Fibroblast of pulmonary artery (primary cell): ENCODE measurements at places on chromosomes 6 and 20.
A peak's percentile ranks its signal among the peaks of the same experiment; 100 is the strongest.

DNA sequence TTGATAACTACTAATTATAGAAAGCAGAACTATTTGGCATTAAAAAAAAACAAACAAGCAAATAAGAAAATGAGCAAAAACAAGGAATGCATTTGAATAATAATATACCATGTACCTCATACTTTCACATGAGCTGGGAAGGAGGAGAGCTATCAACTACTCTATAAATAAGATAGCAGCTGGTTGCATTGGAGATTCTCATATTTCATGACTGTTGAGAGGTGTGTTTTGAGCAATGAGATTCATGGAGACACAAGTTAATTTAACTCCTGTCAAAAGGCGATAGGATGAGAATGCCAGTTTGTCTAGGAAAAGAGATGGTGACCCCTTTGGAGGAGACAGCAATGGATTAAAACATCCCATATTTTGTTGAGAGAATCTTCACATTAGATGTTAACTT, 348.8 kb upstream of the SPTLC3 start:
- no peak for DNase-seq

- peak; percentile 44 for DNase-seq
These were observed 18.0 kb downstream of the TUBB2A start for GRCh38 chr6:3139090-3139903.

DNA sequence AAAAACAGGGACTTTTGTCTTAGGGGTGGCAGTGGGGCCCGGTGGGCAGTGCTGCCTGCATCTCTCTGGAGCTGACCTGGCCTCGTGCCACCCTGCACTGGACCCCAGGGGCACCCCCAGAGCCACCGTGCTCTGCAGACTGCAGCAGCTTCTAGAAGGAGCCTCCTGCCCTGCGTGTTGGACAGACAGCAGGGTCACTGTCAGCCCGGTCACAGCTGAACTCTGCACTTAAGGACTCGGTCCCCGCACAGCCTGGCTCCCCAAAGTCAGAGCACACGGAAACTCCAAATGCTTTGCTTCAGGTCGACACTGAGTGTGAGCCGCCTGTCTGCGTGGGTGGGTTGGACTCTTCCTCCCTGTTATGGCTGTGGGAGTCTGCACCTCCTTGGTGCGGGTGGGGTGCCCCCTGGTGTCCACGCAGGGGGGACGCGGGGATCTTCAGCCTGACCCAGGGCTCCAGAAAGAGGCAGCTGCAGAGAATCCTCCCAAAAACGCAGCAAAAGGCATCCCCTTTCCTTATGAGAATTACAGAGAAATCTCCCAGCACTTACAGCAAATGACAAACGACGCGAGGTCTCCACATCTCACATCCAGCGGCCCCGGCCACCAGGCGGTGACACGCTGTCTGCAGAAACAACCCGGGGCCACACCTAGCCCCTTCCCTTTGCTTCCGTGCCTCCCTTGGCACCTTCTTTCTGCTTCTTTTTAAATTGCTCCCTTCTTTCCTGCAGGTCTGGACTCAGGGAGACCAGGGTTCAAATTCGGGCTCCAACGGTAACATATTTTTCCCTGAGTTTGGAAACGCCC, 36.3 kb upstream of the DACT2 start:
- peak; percentile 65 for DNase-seq

DNA sequence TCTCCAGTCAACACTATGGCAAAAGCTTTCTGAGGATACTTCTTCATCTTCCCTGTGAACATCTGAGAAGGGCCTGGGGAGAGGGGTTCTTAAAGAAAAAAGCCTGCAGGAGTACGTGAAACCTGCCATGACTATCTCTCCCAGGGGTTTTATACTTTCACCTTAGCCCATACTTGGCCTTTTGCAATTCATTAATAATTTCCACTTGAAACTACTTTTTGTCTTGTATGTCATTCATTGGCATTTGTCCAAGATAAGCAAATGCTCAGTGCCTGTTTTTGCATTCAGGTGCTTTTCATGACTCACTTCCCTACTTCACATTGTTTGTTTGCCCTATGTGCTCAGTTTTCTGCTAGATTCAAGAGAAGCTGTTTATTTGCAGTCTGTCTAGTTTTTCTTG, 580.3 kb upstream of the GJE1 start:
- DNase-seq, result peak; percentile 92

GRCh38 chr6:72952808-72953630, 272.3 kb downstream of the KHDC1L start:
- peak; percentile 63 for DNase-seq

DNA sequence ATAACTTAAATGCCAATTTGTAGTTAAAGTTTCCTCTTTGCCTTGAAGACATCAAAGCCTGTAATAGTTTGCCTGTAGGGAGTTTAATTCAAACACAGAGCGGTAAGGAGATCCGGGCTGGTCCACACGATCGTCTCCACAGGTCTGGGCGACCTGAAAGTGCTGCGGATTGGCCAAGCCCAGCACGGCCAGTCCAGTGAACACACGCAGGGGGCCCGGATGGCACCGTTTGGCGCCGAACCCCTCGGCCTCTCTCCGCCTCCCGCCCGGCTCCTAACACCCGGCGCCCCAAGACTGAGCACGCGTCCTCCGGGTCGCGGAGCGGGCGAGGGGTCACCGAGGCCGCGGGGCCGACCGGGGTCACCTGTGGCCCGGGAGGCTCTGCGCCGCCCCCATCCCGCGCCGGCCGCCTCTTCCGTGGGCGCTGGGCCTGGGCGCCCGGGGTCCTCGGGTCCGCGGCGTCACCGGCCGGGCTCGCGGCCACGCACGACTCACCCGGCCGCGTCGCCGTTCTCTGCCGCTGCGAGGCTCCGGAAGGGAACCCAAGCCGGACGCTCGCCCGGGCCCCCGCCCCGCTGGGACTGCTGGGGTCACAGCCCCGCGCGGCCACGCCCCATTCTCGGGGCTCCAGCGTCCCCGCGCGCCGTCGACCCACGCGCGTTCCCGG, 481 bp downstream of the SERPINB6 start:
- DNase-seq, result peak; percentile 49

DNA sequence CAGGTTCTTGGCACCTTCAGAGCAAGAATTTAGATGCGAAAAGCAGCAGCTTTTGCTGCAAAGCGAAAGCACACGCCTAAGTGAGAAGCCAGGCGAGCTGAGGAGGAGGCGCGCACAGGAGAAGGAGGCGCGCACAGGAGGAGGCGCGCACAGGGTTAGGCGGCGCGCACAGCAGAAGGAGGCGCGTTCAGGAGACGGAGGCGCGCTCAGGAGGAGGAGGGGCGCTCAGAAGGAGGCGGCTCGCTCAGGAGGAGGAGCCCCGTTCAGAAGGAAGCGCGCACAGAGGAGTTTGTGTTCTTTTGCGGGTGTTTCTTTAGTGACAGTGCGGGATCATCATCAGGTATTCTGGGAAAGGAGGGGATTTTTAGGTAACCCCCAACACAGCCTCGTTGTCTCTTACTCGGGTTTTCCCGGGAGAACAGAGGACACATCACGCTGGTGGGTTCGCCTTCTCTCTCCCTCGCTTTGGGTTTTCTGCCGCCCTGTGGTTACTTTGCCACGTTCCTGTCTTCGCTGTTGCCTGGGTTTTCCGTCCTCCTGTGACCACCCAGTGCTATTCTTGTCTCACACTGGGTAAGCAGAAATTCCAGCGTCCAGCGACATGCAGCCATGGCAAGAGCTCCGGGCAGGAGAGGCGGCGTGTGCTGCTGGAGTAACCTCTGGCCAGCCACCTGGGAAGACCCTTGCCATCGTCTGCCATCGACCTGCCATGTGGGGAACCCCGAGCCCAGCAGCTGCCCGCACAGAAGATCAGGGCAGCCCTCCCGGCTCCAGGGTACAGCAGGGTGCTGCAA, 47.0 kb downstream of the WDR27 start:
- peak; percentile 76 for DNase-seq

GRCh38 chr6:37696841-37697662, 631 bp downstream of the MDGA1 start:
- peak; percentile 10 for DNase-seq

- DNase-seq, result peak; percentile 10
These were observed 980 bp downstream of the MBOAT1 start for GRCh38 chr6:20211037-20211940.

DNA sequence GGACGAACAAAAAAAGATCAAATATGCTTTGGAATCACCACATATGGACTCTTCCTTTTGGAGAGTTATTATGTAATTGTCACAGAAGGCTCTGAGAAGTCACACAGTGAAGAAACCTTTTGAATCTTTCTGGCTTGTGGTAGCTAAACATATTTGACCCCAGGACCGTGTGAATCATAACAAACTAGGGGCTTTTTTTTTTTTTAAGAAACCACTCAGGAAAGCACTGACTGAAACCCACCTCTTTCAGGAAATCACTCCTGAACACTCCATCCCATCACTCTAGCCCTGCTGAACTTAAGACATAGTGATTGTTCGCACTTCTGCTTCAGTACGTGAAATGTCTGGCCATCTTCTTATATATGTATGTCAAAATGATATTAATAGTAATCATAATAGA, 495.9 kb upstream of the ARID1B start:
- no peak for DNase-seq

GRCh38 chr6:141963543-141964295, 169.0 kb upstream of the GJE1 start:
- DNase-seq, result peak; percentile 19

DNA sequence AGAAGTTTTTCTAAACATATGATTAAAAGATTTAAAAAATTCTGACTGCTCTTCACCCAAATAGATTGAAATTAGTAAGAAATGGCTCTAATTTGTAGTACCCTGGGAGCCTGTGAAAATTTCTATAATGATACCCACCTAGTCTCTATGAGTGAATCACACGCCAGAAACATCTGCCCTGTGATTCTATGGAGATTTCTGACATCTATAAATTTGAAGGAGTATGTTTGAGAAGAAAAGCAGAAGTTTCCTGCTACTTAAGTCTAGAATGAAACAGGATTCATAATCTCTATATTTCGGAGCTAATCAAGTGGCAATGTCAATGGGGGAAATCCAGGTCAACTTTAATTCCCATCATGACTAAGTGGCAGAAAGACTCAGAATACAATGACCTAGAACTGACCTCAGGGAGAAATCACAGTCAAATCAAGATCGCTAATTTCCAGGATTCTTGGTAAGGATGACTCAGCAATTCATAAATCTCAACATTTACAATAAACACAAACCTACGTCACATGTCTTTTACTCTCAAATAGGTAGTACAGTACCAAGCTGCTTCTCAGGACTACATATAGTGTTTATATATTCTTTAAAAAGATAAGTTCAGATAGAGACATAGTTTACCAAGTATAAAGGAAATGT, 186.2 kb upstream of the TNFAIP3 start:
- peak; percentile 59 for DNase-seq

DNA sequence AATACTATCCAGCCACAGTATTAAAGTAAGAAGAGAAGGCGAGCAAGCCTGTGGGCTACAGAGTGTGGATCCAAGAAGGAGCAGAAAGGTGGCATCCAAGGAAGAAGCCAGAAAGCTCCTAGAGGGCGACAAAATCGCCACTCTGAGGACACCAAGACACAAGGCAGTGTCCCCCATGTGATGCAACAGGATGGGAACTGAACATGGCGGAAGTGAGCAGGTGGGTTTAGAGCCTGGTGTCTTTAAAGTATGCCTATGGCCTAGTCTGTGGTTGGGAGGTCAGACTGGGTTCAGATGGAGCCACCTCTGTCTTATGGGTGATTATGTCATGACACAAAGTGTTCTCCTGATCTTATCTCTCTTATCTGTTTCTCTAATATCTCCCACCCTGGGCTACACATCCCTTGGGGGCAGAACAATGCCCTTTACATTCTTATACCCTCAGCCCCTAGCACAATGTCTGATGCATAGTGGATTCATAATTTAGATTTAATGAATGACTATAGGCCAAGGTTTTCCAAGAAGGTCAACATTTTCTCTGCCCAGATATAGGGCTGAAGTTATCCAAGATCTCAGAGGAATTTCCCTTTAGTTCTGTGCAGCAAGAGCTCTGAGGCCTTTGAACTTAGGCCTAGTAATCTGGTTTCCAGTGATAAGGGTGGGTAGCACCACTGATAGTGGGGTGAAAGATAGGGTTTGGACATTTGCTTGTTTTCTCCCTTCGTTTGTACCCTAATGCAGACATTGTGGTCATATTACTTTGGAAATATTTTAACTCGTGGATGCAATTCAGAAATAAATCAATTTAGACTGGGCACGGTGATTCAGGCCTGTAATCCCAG, 167.3 kb upstream of the AKIRIN2 start:
- no peak for DNase-seq

DNA sequence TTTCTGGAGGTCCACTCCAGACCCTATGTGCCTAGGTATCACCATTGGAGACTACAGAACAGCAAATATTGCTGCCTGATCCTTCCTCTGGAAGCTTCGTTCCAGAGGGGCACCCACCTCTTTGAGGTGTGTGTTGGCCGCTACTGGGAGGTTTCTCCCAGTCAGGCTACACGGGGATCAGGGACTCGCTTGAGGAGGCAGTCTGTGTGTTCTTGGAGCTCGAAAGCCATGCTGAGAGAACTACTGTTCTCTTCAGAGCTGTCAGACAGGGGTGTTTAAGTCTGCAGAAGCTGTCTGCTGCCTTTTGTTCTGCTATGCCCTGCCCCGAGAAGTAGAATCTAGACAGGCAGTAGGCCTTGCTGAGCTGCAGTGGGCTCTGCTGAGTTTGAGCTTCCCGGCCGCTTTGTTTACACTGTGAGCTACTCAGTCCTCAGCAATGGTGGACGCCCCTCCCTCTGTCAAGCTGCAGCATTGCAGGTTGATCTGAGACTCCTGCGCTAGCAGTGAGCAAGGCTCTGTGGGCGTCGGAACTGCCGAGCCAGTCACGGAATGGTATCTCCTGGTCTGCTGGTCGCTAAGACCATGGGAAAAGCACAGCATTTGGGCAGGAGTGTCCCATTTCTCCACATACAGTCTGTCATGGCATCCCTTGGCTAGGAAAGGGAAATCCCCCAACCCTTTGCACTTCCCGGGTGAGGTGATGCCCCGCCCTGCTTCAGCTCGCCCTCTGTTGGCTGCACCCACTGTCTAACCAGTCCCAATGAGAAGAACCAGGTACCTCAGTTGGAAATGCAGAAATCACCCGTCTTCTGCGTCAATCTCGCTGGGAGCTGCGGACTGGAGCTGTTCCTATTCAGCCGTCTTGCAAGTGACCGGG, 32.5 kb upstream of the ASCC3 start:
- DNase-seq, result no peak

DNA sequence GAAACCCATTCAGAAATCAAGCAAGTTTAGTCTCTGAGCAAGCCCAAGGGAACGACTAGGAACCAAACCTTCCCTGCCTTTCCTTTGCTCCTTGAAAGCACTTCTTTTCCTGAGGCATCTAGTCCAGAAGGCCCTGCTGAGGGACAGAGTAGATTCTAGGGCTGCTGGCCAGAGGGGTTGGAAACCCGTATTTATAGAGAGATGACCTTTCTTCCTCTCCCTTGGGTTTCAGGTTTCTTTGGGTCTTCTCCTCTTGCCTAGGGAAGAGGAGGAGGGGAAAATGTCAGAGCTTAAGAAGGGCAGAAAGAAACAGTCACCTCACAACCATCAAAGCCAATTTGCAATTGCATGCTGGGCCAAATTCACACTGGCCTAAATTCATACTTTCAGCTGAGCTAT, 5.8 kb downstream of the APOBEC2 start:
- DNase-seq, result no peak
